ENCODE measurements at places on chromosomes 3 and 15.

DNA sequence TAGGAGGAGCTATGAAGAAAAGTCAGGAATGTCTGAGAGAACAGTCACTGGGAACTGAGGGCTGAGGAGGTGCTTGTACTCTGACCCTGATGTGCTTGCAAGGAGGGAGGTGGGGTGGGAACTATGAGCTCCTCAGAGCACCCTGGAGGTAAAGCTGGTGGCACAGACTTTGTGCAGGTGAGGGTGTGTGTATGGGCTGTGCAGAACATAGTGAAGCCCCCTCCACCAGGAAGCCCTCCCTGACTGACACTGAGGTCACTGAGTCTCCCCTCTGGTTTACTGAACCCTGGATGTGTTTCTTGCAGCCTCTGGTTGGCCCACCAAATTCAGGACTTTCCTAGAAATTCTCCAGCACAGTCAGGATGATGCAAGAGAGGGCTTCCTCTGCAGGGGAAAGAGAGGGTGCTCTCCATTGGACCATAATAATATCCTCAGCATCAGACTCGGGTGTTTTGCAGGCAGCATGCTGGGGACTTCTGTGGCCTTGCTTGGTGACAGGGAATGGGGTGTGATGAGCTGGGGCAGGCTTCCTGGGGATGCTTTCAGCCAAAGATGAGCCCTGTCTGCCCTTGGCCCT is 1.5 kb upstream of the ISLR start:
- DNase-seq: peak; percentile 26
- peaks cover 8% of the 10 kb centered on the region for H3K4me1 ChIP-seq
- no peak overlapping the region for H3K4me3 ChIP-seq
- H3K27me3 ChIP-seq: no peaks in the 10 kb centered on the region
- no peaks in the 10 kb centered on the region for H3K36me3 ChIP-seq

DNA sequence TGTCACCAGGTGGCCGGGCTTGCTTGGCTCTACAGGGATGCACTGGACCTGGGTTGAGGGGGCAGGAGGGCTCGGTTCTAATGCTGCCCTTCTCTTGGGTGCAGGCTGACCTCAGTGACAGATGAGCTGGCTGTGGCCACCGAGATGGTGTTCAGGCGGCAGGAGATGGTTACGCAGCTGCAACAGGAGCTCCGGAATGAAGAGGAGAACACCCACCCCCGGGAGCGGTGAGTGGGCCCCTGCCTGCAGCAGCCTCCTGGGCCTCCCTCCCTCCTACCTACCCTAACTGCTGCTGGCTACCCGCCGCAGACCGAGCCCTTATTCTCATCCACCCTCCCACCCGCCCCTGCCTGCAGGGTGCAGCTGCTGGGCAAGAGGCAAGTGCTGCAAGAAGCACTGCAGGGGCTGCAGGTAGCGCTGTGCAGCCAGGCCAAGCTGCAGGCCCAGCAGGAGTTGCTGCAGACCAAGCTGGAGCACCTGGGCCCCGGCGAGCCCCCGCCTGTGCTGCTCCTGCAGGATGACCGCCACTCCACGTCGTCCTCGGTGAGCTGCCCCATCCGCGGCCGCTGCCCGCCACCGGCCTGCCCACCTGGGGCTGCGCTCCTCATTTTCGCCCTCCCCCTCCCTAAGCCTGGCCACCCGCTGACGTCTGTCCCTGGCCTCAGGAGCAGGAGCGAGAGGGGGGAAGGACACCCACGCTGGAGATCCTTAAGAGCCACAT is 5.6 kb downstream of the FES start:
- H3K36me3 ChIP-seq: peaks cover 85% of the 10 kb centered on the region
- no peaks in the 10 kb centered on the region for H3K27me3 ChIP-seq
- H3K4me1 ChIP-seq: peaks cover 21% of the 10 kb centered on the region
- no peak for DNase-seq
- H3K4me3 ChIP-seq: no peak overlapping the region

GRCh38 chr15:73753250-73754130 is at the start of gene INSYN1:
Gene INSYN1, minus strand, starts transcription at chr15:73753351. Its CDS starts 2,221 bp downstream, at chr15:73751130.
- H3K27ac ChIP-seq: no peak within 1 kb of the TSS
- DNase-seq: no peak
- H3K36me3 ChIP-seq: no peaks in the 10 kb centered on the region
- H3K4me1 ChIP-seq: peaks cover 13% of the 10 kb centered on the region

GRCh38 chr15:79076661-79077060 is 13.9 kb downstream of the RASGRF1 start:
- H3K27ac ChIP-seq: no peak overlapping the region
- DNase-seq: no peak
- no peaks in the 10 kb centered on the region for H3K4me1 ChIP-seq
- no peaks in the 10 kb centered on the region for H3K27me3 ChIP-seq

DNA sequence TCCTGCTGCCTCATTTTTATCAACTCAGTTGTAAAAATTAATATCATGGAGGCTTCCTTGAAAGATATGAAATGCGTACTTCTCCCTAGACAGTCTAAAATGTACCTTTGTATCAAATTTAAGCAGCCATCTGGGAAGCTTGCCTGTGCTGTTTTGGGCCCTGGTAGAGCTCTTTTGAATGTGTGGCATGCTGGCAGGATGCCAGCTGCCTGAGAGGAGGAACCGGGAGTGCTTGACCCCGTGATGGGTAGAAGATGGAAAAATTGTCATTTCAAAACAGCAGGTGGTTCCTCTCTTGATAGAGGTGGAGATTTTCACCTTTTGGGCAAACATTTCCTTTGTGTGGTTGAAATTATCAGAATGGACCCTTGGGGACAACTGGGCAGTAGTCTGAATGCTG is 245.3 kb downstream of the RPLP1 start:
- no peak for DNase-seq
- H3K27ac ChIP-seq: no peak overlapping the region
- no peaks in the 10 kb centered on the region for H3K36me3 ChIP-seq
- peaks cover 3% of the 10 kb centered on the region for H3K4me1 ChIP-seq

DNA sequence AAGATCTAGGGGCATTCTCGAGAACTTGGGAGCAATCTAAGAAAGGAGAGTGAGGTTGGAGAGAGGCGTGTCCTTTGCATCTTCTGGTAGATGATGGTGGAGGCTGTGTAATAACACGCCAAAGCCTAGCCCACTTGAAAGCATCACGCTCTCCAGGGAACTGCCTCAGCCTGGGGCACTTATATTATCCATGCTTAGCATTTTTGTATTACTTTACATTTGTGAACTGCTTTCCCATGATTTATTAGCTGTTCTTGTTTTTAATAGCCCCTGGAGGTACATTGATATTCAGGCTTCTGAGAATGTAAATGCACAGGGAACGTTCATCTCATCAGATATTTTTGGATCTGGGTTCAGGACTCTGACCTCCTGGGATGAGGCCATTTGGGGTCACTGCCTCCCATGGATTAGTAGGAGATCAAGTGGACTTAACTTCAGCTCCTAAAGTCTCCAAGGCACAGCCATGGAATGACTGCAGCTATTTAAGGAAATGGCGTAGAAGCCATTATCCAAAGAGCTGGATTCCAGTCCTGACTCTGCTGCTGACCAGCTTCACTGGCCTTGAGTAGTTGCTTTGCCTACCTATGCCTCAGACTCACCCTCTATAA is 124.9 kb downstream of the LPP start:
- H3K36me3 ChIP-seq: no peaks in the 10 kb centered on the region
- no peaks in the 10 kb centered on the region for H3K27me3 ChIP-seq
- peaks cover 15% of the 10 kb centered on the region for H3K4me1 ChIP-seq
- no peak overlapping the region for H3K27ac ChIP-seq
- no peak overlapping the region for H3K4me3 ChIP-seq

Measured in left lung (tissue), 14 donors.